ENCODE measurements at places on chromosomes 6 and 20.

DNA sequence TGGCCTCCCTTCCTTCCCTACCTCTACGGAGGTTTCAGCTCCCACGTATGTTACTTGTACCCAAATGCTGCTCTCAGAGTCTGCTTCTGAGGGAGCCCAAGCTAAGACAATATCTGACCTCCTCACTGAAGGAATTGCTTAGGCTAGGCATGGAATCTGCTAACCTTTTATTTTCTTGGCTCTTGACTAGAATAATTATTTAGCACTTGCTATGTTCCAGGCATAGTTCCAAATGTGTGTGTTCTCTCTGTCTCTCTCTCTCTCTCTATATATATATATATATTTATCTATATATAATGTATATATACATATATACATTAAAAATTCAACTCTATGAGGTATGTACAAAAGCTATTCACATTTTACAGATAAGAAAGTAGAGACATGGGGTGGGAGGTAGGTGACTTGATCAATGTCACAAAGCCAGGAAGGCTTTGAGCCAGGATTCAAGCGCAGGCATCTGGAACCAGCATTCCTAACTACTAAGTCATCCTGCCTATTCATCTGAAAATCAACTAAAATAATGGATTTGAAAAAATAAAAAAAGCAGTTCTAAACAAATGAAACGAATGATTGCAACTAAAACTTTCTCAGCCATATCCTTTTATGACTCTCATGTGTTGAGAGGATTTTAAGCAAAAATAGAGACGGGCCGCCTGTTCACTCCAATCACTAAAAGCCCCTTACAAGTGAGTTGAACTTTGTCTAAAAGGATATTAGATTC lies 189.7 kb upstream of the JAG1 start:
- no peak for DNase-seq

DNA sequence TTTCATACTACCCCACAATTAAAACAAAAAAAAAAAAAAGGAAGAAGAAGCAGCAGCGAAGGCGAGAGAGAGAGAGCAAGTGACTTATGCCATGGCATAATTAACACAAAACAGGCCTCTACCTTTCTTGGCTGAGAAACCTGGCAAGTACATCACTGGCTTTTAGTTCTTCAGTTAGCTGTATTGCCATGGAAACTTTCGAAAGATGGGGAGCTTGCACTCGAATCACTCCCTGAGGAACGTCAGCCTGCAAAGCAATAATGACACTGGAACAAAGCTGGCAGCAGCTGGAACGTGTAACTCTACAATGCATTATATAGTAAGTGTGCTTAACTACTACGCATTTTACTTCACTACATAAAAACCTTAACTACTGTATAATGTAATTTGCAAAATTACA lies 126.1 kb downstream of the ARHGAP18 start:
- DNase-seq: no peak

- DNase-seq: no peak
Observed at GRCh38 chr6:55983861-55984260, 108.5 kb upstream of the BMP5 start.

GRCh38 chr20:44785768-44786167 lies 24.6 kb downstream of the RIMS4 start:
- no peak for DNase-seq

- DNase-seq: peak; percentile 85
Observed at GRCh38 chr6:111764238-111765175, 108.7 kb downstream of the FYN start.

DNA sequence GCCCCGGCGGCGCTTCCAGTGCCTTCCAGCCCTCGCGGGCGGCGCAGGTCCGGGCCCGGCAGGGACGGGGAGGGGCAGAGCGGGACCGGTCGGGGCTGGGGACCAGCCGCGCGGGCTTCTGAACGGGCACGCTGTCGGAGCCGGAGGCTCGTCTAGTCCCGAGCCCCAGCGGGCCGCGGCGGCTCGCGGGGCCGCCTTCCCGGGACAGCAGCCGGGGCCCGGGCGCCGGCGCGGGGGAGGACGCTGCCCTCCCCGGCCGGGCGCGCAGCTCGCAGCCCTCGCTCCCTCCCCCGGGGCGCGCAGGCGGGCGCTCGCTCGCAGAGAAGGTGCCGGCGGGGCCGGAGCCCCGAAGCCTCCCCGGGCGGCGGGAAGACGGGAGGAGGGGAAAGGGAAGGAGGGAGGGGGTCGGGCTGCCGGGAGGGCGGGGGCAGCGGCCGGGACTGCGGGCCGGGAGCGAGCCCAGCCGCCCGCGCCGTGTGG lies 696 bp upstream of the SIRPA start:
- DNase-seq: no peak

- peak; percentile 25 for DNase-seq
Observed at GRCh38 chr6:107618672-107619071, 128.8 kb downstream of the SOBP start.

GRCh38 chr6:161476711-161477110 lies 202.8 kb upstream of the AGPAT4 start:
- DNase-seq: no peak

All from CD4-positive, alpha-beta T cell treated with Interleukin-4 for 4 hours (primary cell).